Activated naive CD8-positive, alpha-beta T cell treated with anti-CD3 and anti-CD28 coated beads, Interleukin-2, amount 10 ng/mL, durations not matched to agents 7 days and 5 days (primary cell): ENCODE measurements at places on chromosomes 2 and 18. TPM values are rescaled to one million over a fixed set of nuclear protein-coding genes. Genes with fewer than 3 reads are reported as not detected.

TDRD15 gene
- total RNA-seq: not detected

ASXL3 gene
- not detected for total RNA-seq

TWIST2 gene
- not detected for total RNA-seq

DNA sequence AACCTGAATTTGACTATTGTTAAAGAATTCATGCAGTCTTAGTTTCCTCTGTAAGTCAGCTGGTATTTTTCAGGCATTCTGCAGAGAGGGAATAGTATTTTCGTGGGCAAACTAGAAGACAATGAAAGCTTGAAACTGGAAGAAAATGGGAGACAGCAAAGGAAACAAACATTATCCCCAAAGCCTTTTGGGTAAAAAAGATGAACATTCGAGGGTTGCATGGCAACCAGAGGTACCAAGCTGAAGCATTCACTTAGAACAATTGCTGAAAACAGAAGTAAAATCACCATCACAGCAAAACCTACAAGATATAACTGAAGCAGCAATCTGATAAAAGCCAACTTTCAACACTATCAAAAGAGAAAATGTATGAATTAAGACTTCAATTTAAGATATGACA is 233.7 kb downstream of the SCG2 start:
- no peak for DNase-seq
- no peak overlapping the region for H3K4me3 ChIP-seq
- no peaks in the 10 kb centered on the region for H3K27me3 ChIP-seq
- no peaks in the 10 kb centered on the region for H3K36me3 ChIP-seq
- H3K27ac ChIP-seq: no peak overlapping the region

DNA sequence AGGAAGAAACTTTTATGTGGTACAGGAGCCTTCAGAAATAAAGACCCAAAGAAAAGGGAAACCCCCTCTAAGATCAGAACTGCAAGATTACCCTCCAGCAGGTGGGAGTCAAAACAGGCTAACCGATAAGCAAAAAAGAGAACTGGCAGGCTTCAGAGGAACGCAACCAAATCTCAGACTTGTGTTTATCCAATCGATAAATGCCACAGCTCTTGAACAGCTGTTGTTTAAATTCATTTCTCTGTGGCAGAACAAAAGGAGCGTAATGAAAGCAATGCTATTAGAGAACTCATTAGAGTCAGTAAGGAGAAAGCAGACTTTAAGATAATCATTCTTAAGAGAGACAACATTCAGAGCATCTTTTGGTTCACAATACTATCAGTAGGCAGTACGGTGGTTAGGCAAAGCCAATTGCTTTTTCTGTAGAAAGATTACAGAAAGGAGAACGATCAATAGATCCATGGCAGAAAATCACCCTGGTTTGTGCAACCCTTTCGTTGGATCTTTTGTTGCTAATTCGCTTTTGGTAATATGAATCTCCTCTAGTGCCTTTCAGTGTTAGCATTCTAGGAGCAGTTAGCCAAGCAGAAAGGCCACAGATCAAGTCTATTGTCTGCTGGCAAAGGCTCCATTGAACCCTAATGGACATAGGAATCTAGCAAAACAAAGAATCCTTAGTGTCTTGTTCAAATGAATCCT is 476.4 kb upstream of the CHST9 start:
- H3K27ac ChIP-seq: no peak overlapping the region
- DNase-seq: no peak
- no peaks in the 10 kb centered on the region for H3K4me1 ChIP-seq
- H3K4me3 ChIP-seq: no peak overlapping the region
- no peaks in the 10 kb centered on the region for H3K27me3 ChIP-seq

GRCh38 chr18:49155410-49155809 is 204.6 kb upstream of the SMAD7 start:
- H3K36me3 ChIP-seq: peaks cover 37% of the 10 kb centered on the region
- no peaks in the 10 kb centered on the region for H3K27me3 ChIP-seq
- H3K27ac ChIP-seq: no peak overlapping the region
- DNase-seq: no peak
- H3K4me1 ChIP-seq: peaks cover 6% of the 10 kb centered on the region
- no peak overlapping the region for H3K4me3 ChIP-seq

- no peaks in the 10 kb centered on the region for H3K4me1 ChIP-seq
- H3K36me3 ChIP-seq: peaks cover 3% of the 10 kb centered on the region
- DNase-seq: no peak
Observed at GRCh38 chr2:63578767-63579166, 9.5 kb downstream of the WDPCP start.

DNA sequence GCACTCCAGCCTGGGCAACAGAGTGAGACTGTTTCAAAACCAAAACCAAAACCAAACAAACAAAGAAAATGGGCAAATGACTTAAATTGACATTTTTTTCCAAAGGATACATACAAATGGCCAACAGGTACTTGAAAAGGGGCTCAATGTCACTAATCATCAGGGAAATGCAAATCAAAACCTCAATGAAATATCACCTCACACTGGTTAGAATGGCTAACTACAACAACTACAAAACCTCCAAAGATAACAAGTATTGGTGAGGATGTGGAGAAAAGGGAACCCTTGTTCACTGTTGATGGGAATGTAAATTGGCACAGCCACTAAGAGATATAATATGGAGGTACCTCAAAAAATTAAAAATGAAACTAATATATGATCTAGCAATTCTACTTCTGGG is 213.2 kb upstream of the HS6ST1 start:
- no peak overlapping the region for H3K27ac ChIP-seq
- no peak overlapping the region for H3K4me3 ChIP-seq
- no peak for DNase-seq
- H3K4me1 ChIP-seq: no peaks in the 10 kb centered on the region

DNA sequence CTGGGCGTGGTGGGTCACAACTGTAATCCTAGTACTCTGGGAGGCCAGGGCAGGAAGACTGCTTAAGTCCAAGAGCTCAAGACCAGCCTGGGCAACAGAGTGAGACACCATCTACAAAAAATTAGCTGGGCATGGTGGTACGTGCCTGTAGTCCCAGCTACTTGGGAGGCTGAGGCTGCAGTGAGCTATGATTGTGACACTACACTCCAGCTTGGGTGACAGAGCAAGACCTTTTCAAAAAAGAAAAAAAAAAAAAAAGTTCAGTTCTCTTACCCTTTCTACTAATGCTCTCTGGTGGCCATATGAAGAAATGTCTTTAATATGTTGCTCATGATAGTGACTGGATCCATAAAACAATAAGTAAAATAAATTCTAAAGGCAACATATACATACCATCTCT is 14.9 kb downstream of the TYW5 start:
- no peaks in the 10 kb centered on the region for H3K27me3 ChIP-seq
- H3K4me3 ChIP-seq: no peak overlapping the region
- no peak for DNase-seq
- H3K27ac ChIP-seq: no peak overlapping the region

DNA sequence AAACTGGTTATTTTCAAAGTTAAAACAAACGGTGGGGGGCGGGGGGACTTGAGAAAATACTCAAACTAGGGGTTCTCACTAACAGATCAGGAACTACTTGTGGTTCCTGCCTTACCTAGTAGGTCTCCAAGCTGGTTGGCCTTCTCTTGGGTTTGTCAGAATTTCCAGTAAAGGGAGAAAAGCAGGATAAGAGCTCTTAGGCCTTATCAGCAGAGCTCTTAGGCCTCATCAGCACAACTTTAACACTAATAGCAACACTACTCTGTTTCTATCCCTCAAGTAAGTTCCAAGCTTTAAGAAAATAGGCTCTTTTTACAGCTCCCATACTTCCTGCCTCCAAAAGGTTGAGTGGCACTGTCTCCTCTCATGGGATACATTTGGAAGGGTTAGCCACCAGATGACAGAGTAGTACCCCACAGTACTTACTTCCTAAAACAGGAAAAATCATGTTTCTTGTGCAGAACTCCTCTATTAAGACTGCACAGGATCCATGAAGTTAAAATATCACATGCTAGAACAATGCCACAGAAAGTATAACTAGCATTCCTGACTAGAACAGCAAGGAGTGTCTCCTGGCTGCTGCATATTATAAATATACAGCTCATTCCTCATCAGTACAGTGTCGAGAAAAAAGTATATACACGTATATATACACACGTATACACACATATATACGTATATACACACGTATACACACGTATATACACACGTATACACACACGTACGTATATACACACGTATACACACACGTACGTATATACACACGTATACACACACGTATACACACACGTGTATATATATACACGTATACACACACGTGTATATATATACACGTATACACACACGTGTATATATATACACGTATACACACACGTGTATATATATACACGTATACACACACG is 6.1 kb downstream of the FBXO11 start:
- H3K27ac ChIP-seq: no peak overlapping the region
- H3K27me3 ChIP-seq: no peaks in the 10 kb centered on the region
- H3K4me1 ChIP-seq: peaks cover 45% of the 10 kb centered on the region
- H3K36me3 ChIP-seq: peaks cover 14% of the 10 kb centered on the region

GRCh38 chr2:146506851-146507250 is 1338.0 kb upstream of the ACVR2A start:
- no peak for DNase-seq
- H3K36me3 ChIP-seq: no peaks in the 10 kb centered on the region
- H3K4me3 ChIP-seq: no peak overlapping the region
- H3K4me1 ChIP-seq: no peaks in the 10 kb centered on the region

GRCh38 chr2:196278491-196278911 is 107.1 kb upstream of the STK17B start:
- no peaks in the 10 kb centered on the region for H3K27me3 ChIP-seq
- no peak overlapping the region for H3K27ac ChIP-seq
- H3K4me3 ChIP-seq: no peak overlapping the region
- H3K36me3 ChIP-seq: peaks cover 14% of the 10 kb centered on the region

DNA sequence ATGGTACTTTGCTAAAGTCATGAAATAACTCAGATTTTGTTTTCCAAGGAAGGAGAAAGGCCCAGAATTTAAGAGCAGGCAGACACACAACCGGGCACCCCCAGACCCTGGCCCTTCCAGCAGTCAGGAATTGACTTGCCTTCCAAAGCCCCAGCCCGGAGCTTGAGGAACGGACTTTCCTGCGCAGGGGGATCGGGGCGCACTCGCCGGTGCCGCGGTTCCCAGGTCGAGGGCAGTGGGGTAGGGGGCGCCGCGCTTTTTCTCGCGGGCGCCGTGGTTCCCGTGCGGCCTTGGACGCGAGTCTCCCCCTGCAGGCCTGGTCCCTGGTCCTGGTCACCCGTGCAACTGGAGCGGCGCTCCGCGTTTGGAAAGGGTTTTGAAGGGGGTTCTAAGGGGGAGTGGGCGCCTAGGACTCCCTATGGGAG is 1.2 kb downstream of the ZNF236 start:
- peak overlapping the region; percentile 77 for H3K27ac ChIP-seq
- peaks cover 34% of the 10 kb centered on the region for H3K4me1 ChIP-seq
- H3K4me3 ChIP-seq: peak overlapping the region; percentile 84
- peaks cover 11% of the 10 kb centered on the region for H3K36me3 ChIP-seq
- no peaks in the 10 kb centered on the region for H3K27me3 ChIP-seq
- DNase-seq: no peak

- no peaks in the 10 kb centered on the region for H3K4me1 ChIP-seq
- H3K4me3 ChIP-seq: no peak overlapping the region
- no peaks in the 10 kb centered on the region for H3K36me3 ChIP-seq
- no peak overlapping the region for H3K27ac ChIP-seq
- peaks cover 26% of the 10 kb centered on the region for H3K27me3 ChIP-seq
- no peak for DNase-seq
Observed at GRCh38 chr2:9215680-9216079, 9.1 kb downstream of the ASAP2 start.

- no peaks in the 10 kb centered on the region for H3K36me3 ChIP-seq
- no peak overlapping the region for H3K27ac ChIP-seq
- no peaks in the 10 kb centered on the region for H3K27me3 ChIP-seq
Observed at GRCh38 chr2:51650769-51651168, 618.8 kb upstream of the NRXN1 start.

DNA sequence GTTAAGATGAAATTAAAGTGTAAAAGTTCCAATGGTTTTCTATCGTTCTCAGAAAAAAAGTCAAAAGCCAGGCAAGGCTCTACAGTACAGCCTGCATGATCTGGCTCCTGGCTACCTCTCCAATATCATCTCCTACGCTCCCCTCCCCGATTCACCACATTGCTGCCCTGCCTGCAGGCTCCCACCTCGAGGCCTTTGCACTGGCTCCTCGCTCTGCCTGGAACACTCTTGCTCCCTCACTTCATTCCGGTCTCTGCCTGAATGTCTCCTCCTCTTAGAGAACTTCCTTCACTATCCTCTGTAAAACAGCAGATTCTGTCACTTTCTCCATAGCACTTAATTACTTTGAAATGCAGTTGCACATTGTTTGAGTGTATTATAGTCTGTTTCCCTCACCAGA is 72.5 kb downstream of the KLF7 start:
- no peak for DNase-seq
- H3K27me3 ChIP-seq: no peaks in the 10 kb centered on the region
- H3K4me1 ChIP-seq: peaks cover 19% of the 10 kb centered on the region
- peaks cover 22% of the 10 kb centered on the region for H3K36me3 ChIP-seq
- no peak overlapping the region for H3K4me3 ChIP-seq

- H3K27me3 ChIP-seq: peaks cover 20% of the 10 kb centered on the region
- no peak for DNase-seq
- no peak overlapping the region for H3K4me3 ChIP-seq
- H3K36me3 ChIP-seq: no peaks in the 10 kb centered on the region
- H3K27ac ChIP-seq: no peak overlapping the region
Observed at GRCh38 chr2:45178854-45179253, 169.6 kb upstream of the SIX2 start.

DNA sequence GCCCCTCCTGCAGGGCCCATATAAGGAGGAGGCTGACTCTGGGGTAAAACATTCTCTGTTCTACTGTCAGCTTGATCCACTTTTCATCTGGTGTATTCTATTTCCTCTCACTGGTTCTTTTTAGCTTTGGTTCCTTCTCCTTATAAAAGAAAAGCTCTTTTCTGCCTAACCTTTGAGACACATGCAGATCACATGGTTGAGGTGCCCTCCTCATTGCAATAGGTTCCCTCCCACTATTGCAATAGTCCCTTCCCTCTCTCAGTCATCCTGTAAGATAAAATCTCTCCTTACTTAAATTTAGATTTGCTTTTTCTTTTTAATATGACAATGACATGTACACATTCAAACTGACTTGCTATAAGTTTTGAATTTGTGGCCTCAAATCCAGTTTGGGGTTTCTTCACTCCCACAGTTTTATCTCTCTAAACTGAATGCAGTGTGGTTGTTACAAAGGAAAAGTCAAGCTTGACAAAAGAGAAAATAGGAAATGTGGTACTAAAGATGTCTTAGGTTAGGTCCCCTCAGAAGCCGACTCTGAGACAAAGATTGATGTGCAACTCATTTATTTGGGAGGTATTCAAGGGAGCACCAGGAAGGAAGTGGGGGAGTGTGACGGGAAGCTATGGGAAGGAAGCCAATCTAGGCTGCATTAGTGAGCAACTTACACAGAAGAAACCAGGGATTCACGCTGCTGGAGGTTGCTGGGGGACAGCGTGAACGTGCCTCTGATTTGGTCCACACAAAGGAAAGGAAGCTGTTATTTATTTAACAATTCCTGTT is 127.6 kb upstream of the LINC00305 start:
- no peaks in the 10 kb centered on the region for H3K4me1 ChIP-seq
- H3K36me3 ChIP-seq: no peaks in the 10 kb centered on the region
- no peaks in the 10 kb centered on the region for H3K27me3 ChIP-seq

GRCh38 chr18:12857215-12857905 is 26.7 kb downstream of the PTPN2 start:
- H3K27ac ChIP-seq: peak overlapping the region; percentile 41
- no peak for DNase-seq
- H3K4me3 ChIP-seq: peak overlapping the region; percentile 33
- peaks cover 54% of the 10 kb centered on the region for H3K4me1 ChIP-seq
